ENCODE measurements at places on chromosomes 5 and 9.

DNA sequence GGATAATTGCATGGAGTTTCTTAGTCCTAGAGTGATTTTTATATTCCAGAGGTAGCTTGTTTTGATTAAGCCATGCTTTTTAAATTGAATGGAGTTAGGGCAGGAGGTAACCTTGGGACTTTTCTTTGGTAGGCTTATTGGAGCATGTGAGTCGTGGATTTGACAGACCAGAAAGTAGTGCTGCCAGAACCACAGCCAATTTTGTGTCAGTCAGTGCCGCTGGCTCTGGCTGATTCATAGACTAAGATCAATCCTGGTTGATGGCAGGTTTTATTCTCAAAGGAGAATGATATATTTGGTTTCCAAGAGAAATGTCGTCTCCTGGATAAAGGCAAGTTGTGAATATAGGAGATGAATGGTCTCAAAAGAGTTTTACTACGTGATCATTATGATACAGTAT, 20.3 kb downstream of the RAI14 start:
- no peak for DNase-seq

- DNase-seq, result no peak
These were observed 1922.1 kb upstream of the WWC1 start for GRCh38 chr5:166369346-166369745.

DNA sequence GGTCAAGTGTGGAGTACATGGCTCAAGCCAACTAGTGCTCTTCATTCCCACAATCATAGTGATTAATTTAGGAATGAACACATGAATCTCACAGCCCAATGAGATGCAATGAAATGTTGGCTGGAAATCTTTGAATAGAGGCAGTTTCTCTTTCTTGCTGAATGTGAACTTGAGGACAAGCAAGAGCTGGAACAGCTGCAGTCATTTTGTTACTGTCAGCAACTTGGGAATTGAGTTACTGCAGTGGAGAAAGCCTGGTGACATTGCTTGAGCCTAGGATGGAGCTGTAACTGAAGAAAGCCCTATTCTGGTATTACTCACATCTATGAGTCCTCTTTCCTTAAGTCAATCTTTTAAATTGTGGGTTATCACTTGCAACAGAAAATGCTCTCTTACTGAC, 62.3 kb downstream of the YIPF5 start:
- DNase-seq, result no peak

DNA sequence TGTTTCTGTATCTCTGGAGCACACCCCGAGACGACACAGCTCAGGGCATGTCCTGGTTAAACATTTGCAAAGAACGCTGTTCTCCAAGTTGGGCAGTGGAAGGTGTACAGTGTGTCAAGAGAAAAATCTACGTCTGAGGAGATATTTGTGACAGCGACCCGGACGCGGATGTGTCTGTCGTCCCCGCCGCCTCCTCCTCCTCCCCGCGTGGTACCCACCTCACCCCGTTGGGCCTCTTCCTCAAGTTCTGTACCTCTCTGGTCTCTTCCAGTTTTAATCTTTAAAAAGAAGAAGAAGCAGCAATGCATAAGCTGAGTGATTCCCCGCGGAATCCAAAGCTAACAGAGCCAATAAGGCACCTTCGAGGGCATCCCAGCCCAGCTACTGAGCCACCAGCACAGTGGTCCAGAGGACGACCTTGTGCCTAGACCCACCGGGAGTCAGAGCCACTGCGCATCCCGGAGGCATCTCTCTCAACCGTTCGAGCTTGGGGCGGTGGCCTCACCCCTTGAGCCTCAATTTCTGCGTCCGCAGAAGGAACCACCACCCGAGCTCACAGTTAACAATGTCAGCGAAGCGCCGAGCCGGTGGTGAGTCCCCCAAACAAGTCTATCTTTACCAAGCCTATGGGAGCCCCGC, 467 bp downstream of the C9orf78 start:
- DNase-seq, result peak; percentile 36

- no peak for DNase-seq
These were observed 226.9 kb downstream of the MAN2A1 start for GRCh38 chr5:109916481-109917153.

DNA sequence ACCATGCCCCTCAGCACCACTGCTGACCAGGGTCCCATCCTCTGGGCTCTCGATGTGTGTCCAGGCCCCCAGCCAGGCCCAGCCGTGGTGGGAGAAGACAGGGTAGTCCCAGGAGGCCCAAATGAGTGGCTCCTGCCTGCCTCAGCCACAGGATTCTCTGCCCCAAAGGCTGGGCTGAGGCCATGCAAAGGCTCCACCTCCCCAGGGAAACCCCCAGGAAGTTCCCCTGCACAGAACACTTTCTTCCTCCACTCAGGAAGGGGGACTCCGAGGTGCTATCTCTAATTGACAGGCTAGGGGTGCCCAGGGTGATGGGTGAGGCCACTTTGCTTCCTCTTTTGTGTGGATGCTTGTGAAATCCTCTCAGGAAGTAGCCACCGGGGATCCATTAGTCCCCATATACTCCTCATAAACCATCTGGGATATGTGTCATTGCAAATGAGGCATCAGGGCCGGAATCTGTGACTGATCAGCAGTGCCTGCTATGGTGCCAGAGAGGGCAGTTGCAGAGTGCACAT, 23.1 kb upstream of the TDRD7 start:
- peak; percentile 45 for DNase-seq

DNA sequence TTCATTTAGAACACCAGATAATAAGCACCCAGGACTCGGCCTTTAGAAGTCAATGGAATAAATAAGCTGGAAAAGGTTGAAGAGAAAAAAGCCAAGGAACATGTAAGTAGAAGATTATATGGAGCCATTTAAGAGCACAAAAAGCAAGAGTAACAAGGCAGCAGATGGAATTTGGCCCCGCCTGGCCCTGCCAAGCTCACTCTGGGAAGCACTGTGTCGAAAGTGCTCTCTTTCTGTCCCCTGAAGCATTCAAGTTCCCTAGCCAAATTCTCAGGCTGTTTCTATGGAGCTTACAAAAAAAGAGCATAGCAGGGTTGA, 73.0 kb upstream of the GPR151 start:
- DNase-seq, result no peak

Data from suppressor macrophage (primary cell).